ENCODE measurements at places on chromosomes 2 and 18.

- no peak for DNase-seq
These were observed 5.5 kb downstream of the WDR75 start for GRCh38 chr2:189446780-189447179.

- no peak for DNase-seq
These were observed 5.2 kb upstream of the EN1 start for GRCh38 chr2:118852605-118853128.

DNA sequence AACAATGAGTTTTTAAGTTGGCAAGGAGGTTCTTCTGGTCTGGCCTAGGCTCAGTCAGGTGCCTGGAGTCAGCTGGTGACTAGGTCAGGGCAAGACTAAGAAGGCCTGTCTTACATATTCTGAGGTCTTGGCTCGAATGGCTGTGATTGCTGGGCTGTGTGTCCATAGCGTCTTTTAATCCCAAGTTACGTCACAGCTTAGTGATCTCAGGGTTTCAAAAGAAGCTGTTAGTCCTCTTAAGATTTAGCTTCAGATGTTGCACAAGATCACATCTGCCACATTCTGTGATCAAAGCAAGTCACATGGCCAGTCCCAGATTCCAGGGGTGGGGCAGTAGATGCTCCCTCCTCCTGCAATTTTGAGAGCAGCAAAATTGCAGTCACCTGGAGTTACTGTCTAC, 61.3 kb downstream of the PKP4 start:
- no peak for DNase-seq

DNA sequence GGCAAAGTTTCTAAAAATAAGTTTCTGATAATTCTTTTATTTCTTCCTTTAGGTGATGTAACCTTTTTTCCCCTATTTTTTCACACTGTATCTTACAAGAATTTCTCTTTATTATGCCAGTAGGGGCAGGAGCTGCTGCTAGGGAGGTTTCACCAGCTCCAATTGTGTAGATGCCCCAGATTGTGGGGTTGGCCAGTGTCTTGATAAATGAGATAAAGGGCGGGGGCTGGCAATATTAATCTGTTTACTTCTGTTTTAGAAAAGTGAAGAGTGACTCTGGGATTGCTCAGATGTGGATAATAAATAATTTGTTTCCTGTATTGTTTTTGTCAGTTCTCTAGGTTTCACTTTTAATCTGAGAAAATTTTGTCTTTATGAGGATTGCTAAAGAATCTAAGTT, 190.4 kb downstream of the MC4R start:
- DNase-seq, result no peak

- DNase-seq, result peak; percentile 36
These were observed 3.2 kb downstream of the SLC39A10 start for GRCh38 chr2:195659982-195660890.

DNA sequence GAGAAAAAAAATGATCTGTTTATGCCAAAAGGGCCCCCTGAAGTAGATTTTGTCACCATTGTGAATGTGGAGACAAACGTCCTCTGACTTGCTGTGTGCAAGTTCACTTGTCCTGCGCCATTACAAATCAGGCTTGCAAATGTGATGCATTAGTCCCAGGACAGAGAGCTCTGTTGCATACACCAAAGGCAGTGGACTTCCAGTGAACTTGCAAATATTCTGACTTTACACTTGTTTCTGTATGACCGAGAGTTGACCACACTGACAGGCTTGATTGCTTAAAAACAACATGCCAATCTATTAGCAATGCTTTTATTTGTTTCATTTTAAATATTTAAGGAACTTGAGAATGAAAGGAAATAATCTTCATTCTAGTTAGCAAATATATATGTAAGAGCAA, 293.2 kb downstream of the PLCL1 start:
- DNase-seq, result no peak

- peak; percentile 1 for DNase-seq
These were observed 114.4 kb upstream of the DTNA start for GRCh38 chr18:34595690-34596089.

- DNase-seq, result no peak
These were observed 298.8 kb downstream of the SRBD1 start for GRCh38 chr2:45312275-45312674.

DNA sequence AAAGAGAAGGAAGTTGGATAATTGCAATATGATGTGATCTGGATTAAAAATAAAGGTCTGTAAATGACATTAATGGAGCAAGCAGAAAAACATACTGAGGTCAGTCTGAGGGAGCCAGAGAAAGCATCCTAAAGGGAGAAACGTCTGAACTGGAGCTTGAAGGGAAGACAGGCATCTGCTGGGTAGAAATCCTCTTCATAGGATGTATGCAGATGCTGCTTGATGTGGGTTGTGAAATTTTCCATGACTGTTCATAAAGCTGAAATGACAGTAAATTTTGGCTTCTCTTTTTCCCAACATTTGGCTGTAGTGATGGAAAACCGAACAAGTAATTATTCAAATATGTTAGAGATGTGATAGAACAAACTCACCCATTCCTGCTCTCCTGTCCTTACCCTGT, 287.6 kb downstream of the CAMKMT start:
- DNase-seq, result no peak

GRCh38 chr18:293536-293935, 25.7 kb upstream of the THOC1 start:
- no peak for DNase-seq

DNA sequence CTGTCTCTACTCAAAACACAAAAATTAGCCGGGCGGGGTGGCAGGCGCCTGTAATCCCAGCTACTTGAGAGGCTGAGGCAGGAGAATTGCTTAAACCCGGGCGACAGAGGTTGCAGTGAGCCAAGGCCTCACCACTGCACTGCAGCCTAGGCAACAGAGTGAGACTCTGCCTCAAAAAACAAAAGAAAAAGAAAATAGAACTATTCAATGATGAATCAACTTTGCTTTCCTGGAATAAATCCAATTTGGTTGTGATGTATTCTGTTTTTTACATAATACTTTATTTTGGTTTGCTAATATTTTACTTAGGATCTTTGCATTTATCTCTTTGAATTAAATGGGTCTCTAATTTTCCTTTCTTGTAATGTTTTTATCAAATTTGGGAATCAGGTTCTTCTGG, 86.3 kb upstream of the MBOAT2 start:
- no peak for DNase-seq

DNA sequence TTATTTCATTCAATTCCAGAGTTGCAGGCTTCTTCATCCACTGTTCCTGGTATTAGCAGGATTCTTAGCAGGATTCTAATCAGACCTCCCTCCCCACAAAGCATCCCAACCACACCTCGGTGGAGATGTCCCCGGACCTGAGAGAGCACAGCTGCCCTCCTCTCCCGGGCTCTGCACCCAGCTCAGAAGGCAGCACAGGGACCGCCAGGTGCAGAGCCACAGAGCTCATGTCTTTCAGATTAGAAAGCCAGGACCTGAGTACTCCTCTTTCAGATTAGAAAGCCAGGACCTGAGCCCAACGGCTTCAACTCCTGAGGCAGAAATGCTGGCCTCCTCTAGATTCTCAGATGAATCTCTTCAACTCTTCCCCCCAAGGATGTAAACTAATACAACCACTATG, 152.3 kb downstream of the MYO5B start:
- no peak for DNase-seq

DNA sequence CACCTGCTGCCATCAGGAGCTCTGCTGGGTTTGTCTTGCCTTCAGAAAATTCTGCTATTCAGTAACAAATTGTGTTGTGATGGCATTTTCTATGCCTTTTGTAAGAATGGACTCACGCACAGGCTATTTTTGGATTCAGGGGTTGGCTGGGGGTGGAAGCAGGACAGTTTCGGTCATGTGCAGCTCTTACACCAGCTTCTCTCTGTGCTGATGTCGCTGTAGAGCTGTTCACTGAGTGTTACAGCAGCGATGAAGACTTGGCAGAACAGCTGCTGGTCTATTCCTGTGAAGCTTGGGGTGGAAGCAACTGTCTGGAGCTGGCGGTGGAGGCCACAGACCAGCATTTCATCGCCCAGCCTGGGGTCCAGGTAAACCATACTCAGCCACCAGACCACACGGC, 49.2 kb downstream of the TRPM8 start:
- no peak for DNase-seq

DNA sequence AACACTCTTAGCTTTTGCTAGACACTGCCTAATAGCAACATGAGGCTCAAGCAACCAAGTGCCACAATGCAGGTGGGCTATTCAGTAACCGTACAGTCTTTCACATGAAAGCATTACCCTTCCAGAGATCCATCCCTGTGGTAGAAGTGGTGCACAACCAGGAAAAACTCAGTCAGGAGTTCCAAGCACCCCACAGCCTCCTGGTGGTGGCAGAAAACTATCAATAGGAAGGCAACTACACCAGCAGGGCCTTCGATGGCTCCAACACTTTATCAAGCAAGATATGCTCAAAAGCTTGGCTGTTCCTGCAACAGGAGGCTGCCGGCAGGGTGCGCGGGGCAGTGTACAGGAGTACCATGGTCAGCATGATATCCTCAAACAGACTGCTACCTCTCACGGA, 176.1 kb upstream of the DLGAP1 start:
- DNase-seq, result no peak

DNA sequence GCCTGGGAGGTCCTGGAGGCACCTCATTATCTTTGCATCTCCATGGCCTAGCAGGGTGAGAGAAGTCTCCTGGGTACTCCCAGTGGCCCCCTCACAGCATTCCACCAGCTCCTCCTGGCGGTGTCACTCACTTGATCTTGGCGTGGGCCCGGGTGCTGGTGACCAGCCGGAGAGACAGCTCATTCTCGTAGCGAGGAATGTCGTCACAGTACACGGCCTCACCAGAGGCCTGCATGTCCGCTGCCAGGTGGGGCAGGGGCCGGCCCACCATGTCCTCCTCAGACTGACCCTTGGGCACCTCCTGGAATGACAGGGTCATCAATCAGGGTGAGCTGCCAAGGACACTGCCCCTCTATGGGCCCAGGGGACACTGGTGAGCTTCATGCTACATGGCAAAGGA, 42.4 kb downstream of the XDH start:
- DNase-seq, result no peak

GRCh38 chr2:71882949-71883472, 264.7 kb downstream of the CYP26B1 start:
- DNase-seq, result no peak
